ENCODE measurements at places on chromosomes 3 and 15. TPM values are rescaled to one million over a fixed set of nuclear protein-coding genes. Genes with fewer than 3 reads are reported as not detected.

Gene ZNF660
- 0.11 TPM for total RNA-seq

Gene FOXL2
- total RNA-seq: not detected

Gene SENP2
- total RNA-seq: 29.8 TPM

Gene RHOV
- 0.09 TPM for total RNA-seq

Gene MUC4
- total RNA-seq: 0.39 TPM

Gene IMPG2
- 0.20 TPM for total RNA-seq

Gene CCR3
- 0.16 TPM for total RNA-seq

Gene CCDC54
- total RNA-seq: not detected

Gene PXK
- 41.3 TPM for total RNA-seq

Gene HIGD2B
- 0.16 TPM for total RNA-seq

Gene CLRN1
- not detected for total RNA-seq

Gene AMIGO3
- not detected for total RNA-seq

Gene SOX14
- not detected for total RNA-seq

Gene TMEM44
- total RNA-seq: 6.9 TPM

Gene GOLGA6A
- total RNA-seq: not detected

Gene SLC25A38
- total RNA-seq: 44.3 TPM

Gene CRABP1
- total RNA-seq: not detected

Gene TRAIP
- total RNA-seq: 30.4 TPM

Gene SKOR1
- 0.18 TPM for total RNA-seq

Gene NR2E3
- total RNA-seq: not detected

Measured in T-helper 2 cell treated with Interferon-gamma antibody and Interleukin-4, amounts not matched to agents 100 ng/mL and 5 ng/mL, for 36 hours (primary cell).